ENCODE measurements at places on chromosomes 12 and 14. TPM values are rescaled to one million over a fixed set of nuclear protein-coding genes. Genes with fewer than 3 reads are reported as not detected.

DNA sequence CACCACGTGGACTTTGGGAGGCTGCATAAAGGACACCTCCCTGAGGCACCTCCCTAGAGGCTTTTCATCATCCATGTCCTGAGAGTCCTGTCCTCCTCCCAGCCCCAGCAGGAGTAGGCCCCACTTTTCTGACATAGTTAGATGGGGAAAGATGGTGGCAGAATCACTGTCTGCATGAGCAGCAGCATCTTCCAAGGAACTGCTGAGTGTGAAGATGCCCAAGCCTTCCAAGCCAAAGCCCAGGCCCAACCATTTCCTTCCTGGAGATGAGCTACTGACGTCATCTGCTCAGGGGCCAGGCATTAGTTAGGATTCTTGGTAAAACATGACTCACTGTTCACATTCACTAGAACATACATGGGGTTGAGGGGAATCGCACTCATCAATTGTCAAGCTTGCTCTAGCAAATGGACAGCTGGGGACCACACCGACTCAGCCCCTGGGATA, 37.3 kb downstream of the VDR start:
- DNase-seq = no peak
- H3K4me1 ChIP-seq = no peaks in the 10 kb centered on the region
- H3K36me3 ChIP-seq = no peaks in the 10 kb centered on the region
- no peak overlapping the region for H3K4me3 ChIP-seq
- no peaks in the 10 kb centered on the region for H3K27me3 ChIP-seq
- H3K27ac ChIP-seq = no peak overlapping the region

DNA sequence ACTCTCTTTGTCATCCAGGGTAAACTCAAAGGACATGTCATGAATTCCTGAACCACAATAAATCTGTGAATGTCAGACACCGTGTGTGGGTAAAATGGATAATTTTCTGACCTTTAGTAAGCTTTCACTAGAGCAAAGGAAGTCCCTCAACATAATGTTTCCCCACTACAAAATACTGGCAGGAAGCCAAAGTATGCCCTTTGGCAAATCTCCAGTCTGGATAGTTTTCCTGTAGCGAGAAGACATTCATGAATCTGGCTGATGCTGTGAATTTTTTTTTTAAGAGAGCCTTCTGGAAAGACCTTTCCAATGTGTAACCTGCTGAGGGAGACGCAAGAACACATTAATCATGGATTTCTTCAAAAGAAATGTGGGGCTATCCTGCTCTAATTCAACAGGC, 389.6 kb upstream of the DDHD1 start:
- no peak for DNase-seq
- no peaks in the 10 kb centered on the region for H3K4me1 ChIP-seq
- no peak overlapping the region for H3K4me3 ChIP-seq
- H3K27me3 ChIP-seq = no peaks in the 10 kb centered on the region

- no peaks in the 10 kb centered on the region for H3K36me3 ChIP-seq
- no peak overlapping the region for H3K27ac ChIP-seq
- no peak for DNase-seq
- H3K4me3 ChIP-seq = no peak overlapping the region
- H3K4me1 ChIP-seq = no peaks in the 10 kb centered on the region
These were observed 230.2 kb upstream of the NAV3 start for GRCh38 chr12:77600468-77600843.

- no peaks in the 10 kb centered on the region for H3K36me3 ChIP-seq
- no peaks in the 10 kb centered on the region for H3K4me1 ChIP-seq
- H3K27me3 ChIP-seq = no peaks in the 10 kb centered on the region
- H3K27ac ChIP-seq = no peak overlapping the region
- H3K4me3 ChIP-seq = no peak overlapping the region
These were observed 167.1 kb downstream of the CAND1 start for GRCh38 chr12:67436230-67436629.

GRCh38 chr12:96864335-96864734, 42.7 kb upstream of the NEDD1 start:
- H3K4me1 ChIP-seq = peaks cover 6% of the 10 kb centered on the region
- no peak for DNase-seq
- H3K4me3 ChIP-seq = no peak overlapping the region
- no peaks in the 10 kb centered on the region for H3K36me3 ChIP-seq
- H3K27me3 ChIP-seq = no peaks in the 10 kb centered on the region

DNA sequence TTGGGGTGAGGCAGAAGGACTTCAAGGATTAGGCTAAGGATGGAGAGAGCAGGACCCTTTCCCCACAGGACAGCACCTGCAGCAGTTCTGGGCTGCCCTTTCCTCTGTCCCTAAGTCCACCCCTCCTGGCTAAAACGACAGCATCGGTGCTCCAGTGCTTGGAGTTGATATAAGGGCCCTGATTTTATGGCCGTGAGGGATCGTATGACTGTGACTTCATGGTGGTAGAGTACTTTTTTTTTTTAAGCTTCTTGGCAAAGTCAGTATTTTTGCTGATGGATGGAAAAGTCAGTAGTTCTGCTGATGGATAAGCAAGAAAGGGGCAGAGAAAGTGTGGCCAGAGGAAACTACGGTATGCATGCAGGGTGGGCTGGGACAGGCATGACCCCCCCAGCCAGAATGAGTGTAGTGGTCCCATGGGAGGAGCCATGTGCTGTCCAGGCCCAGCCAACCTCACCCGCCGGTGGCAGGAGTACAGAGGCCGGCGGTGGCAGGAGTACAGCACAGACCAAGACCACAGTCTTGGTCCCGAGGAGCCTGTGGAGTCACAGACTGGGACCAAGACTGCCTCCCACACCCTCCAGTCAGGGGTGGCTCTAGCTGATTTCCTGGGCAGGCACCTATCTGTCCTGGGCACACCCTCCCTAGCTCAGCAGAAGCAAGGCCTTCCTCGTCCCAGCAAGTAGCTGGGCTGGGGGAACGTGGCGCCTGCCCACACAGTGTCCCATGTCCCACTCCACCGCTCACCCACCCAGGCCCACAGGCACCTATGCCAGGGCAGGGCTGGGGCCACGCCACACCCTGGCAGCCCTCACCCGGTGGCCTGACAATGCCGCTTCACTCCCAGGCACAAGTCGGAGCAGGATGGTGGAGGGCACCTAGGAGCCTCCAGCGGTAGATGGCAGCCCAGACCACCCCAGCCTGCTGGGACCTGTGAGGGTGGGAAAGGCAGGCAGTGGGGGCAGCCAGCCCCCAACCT, 46.3 kb downstream of the CCDC88C start:
- DNase-seq = no peak
- no peak overlapping the region for H3K27ac ChIP-seq
- no peaks in the 10 kb centered on the region for H3K27me3 ChIP-seq

DNA sequence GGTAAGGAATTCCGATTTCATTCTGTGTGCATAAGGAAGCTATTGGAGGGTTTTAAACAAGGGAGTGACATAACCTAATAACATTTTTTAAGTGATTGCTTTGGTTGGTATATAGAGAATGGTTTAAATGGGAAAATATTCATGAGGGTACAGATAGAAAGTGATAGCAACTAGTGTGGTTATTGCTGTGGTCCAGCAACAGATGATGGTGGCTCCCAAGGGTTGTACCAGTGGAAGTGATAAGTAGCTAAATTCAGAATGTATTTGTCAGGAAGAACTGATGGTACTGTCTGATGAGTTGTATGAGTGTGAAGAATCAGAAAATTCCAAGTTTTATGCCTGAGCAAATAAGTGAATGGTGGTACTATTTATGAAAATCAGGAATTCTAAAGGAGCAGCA, 2.6 kb upstream of the CNOT2 start:
- no peaks in the 10 kb centered on the region for H3K27me3 ChIP-seq
- H3K27ac ChIP-seq = no peak overlapping the region
- H3K4me3 ChIP-seq = no peak overlapping the region

GRCh38 chr14:99422228-99423010, 58.2 kb downstream of the SETD3 start:
- no peaks in the 10 kb centered on the region for H3K27me3 ChIP-seq
- no peak overlapping the region for H3K27ac ChIP-seq
- peaks cover 14% of the 10 kb centered on the region for H3K4me1 ChIP-seq
- DNase-seq = no peak

- no peak overlapping the region for H3K4me3 ChIP-seq
- no peaks in the 10 kb centered on the region for H3K36me3 ChIP-seq
- no peak for DNase-seq
- no peak overlapping the region for H3K27ac ChIP-seq
- H3K4me1 ChIP-seq = peaks cover 3% of the 10 kb centered on the region
These were observed 58.7 kb downstream of the TESC start for GRCh38 chr12:117040496-117040895.

- H3K36me3 ChIP-seq = no peaks in the 10 kb centered on the region
- H3K27ac ChIP-seq = no peak overlapping the region
- H3K27me3 ChIP-seq = no peaks in the 10 kb centered on the region
- H3K4me3 ChIP-seq = no peak overlapping the region
These were observed 11.6 kb upstream of the KIF26A start for GRCh38 chr14:104126753-104127152.

DNA sequence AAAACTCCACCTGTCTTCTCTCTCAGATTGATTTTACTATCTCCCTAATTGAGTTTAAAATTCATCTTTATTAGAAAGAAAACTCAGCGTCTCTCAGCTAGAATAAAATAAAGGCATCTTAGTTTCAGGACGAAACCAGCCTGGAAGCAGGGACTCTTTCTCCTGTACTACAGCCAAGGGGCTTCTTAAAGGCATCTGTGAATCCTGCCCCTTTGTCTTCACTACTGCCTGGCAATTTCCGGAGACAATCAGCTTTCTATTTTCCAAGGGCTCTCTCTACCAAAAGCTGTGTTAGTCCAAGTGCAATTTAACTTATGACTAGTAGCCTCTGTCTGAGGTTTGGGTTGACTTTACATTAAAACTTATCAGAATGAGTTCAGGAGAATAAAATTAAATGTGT, 623.3 kb upstream of the FOXG1 start:
- H3K4me1 ChIP-seq = no peaks in the 10 kb centered on the region
- no peak overlapping the region for H3K4me3 ChIP-seq
- H3K27ac ChIP-seq = no peak overlapping the region
- no peaks in the 10 kb centered on the region for H3K36me3 ChIP-seq
- DNase-seq = no peak

DNA sequence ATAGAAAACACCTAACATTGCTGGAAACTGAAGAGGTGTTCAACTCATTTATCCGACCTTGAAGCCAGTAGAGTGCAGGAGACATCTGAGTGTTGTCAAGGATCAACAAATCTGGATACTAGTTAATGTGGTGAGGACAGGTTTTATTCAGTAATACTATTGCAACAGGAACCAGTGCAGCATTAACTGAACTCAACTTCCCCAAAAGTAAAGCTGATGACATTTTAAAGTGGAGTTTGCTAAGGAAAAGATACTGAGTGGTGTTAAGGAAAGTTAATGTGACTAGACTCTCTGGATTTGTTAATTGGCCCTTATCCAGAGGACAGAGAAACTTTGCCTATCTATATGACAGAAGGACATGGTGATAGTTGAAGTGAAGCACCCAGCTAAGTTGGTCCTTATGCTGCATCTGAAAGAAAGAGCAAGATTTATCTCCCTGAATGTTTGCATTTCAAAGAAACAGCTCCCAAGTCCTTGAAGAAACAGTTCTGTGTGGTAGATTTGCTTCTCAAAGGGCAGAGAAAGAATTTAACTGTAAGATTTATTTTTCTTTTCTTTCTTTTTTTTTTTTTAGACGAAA, 1.2 kb upstream of the CLEC7A start:
- H3K4me3 ChIP-seq = no peak overlapping the region
- no peaks in the 10 kb centered on the region for H3K27me3 ChIP-seq

DNA sequence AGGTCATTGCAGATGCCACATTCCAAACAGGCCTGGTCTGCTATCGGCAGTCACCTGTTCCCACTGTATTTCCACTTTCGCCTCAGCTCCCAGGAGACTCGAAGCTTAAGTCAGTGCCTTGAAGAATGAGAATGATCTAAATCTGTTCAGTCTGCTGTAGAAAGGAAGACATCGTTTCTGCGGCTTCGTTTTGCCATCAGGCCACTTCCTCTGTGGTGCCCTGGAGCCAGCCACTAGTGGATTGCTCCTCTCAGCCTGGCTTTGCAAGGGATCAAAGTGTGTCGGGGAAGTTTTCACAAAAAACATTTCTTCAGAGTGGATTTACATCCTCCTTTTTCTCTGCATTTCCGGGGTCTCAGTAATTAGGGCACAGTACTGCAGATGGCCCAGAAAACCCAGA, 66.7 kb downstream of the AACS start:
- no peak overlapping the region for H3K4me3 ChIP-seq
- H3K27ac ChIP-seq = no peak overlapping the region
- DNase-seq = no peak
- H3K36me3 ChIP-seq = peaks cover 6% of the 10 kb centered on the region

DNA sequence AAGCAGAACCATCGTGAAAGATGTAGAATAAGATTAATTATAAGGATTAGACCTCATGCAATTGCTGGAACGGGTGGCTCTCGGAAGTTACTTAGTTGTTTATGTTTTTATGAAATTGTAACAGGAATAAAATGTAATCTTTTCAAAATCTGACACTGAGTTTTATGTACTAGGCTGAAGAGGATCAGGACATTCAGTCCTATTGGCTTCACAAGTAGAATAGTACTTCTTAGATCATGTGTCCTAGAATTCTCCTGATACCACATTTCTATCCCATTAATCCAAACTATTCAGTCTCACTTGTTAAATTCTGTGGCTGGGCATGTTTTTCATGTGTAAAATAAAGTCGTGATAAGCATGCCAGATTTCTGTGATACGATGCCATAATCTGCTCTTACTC, 423.5 kb upstream of the OR4E1 start:
- no peaks in the 10 kb centered on the region for H3K36me3 ChIP-seq
- no peak overlapping the region for H3K4me3 ChIP-seq
- no peaks in the 10 kb centered on the region for H3K4me1 ChIP-seq
- H3K27ac ChIP-seq = no peak overlapping the region

DNA sequence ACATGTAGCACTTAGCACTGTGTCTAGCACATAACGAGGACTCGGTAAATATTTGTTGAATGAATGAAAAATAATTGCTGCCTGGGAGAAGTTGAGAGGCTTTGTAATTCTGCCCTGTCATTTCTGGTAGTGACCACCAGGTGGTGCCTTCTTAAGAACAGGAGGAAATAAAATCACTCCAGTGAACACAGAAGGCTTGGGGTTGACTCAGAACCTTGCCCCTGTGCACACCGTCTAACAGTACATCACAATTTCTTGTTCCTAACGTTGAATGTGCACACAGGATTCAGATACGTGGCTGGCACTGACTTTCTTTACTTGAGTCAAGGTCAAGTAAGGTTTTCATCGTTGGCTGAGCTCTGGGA, 91.8 kb downstream of the RGS6 start:
- no peaks in the 10 kb centered on the region for H3K27me3 ChIP-seq
- H3K36me3 ChIP-seq = no peaks in the 10 kb centered on the region
- no peak overlapping the region for H3K27ac ChIP-seq
- DNase-seq = peak; percentile 60

The ESRRB gene
- 0.48 TPM for total RNA-seq

The ZBTB1 gene
- 27.5 TPM for total RNA-seq

The TAS2R10 gene
- not detected for total RNA-seq

The FLRT2 gene
- 6.9 TPM for total RNA-seq

The AKAP3 gene
- total RNA-seq = 1.0 TPM

The SPTSSA gene
- 23.5 TPM for total RNA-seq

The CDKN3 gene
- total RNA-seq = 48.3 TPM

The CLEC14A gene
- 0.13 TPM for total RNA-seq

The KCNK10 gene
- 0.63 TPM for total RNA-seq

The LTB4R2 gene
- total RNA-seq = 7.0 TPM
